T-helper 17 cell (primary cell): ENCODE measurements at places on chromosomes 3 and 15.

DNA sequence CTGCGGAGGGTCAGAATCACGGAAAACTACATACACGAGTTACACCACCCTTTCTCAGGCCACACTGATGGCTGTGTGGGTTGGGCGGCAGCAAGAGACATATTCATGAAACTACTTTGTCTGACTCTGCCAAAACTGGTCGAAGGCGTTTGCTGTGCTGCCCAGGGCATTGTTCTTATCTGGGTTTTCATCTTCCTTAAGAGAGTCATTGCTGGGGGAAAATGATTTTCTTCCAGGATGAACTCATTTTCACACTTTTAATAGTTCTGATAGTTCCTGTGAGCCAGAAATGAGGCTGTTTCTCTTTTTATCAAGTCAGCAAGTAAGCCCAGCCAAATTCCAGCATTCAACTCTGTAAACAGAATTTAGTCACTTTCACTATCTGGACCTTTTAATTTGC is 47.6 kb downstream of the TRIM71 start:
- DNase-seq: no peak

- no peak for DNase-seq
Measured at GRCh38 chr15:80456517-80457492, 52.6 kb downstream of the ARNT2 start.

DNA sequence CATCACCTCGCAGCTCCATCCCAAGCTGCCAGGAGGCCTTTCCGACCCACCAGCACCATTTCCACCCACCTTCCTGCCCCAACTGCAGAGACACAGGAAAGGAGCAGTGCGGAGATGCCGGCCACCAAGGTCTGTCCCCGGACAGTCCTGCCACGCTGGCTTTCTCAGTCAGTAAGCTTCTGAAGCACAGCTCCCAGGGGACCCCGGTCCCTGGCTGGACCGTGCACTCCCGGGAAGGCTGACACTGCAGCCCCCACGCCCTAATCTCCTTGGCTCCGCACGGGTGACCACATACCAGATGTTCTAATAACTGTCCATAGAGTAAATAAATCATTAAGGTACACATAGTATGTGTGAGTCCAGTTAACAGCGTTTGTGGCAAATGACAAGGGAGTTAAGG is 73.5 kb downstream of the VGLL4 start:
- no peak for DNase-seq

DNA sequence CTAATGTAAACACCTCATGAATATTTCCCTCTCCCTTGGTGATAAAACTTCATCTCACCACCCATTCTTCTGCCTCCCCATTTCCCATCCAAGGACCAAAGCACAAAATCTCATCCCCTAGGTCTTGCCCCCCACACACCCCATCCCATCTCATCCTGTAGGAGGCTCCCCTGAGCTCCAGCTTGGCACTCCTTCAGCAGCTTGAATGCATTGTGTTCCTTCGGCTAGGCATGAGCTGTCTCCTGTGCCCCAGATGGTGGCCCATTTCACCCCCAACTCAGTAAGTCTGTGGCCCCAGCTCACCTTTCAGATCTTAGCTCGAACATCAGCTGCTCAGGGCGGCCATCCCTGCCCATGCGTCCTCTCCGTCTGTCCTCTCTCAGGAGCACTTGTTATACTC is 203.6 kb upstream of the NR2F2 start:
- DNase-seq: no peak

DNA sequence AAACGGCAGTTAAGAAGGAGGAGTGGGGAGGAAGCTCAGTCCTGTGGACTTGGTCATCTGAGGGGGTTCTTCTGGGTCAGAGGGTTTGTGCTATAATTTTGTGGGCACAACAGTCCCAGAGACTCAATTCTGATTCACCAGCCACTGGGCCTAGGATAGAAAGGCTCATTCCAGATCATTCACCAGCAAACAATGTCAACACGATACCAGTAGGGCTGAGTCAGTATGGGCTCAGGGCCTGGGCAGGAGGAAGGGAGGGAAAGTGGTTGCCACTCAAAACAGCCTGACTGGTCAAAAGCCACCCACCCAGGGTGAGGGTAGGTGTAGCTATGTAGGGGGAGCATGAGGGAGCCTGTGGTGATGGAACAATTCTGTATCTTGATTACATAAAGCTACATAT is 86.9 kb upstream of the MEX3B start:
- DNase-seq: no peak

DNA sequence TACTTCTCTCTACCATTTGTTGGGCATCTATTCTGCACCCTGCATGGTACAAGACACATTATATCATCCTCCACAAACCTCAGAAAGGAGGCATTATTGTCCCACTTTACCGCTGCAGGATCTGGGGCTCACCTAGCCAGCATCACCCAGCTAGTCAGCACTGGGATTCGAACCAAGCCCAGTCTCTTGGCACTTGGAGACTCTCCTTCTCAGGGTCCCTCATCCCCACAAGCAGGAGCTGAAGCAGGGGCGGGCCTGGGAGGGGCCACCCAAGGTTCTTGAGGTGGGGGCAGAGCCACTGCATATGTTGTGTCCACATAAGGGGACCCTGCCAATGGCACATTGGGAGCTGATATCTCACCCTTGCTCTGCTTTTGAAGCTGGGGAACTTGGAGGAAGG is 41.3 kb downstream of the SLC6A1 start:
- no peak for DNase-seq

DNA sequence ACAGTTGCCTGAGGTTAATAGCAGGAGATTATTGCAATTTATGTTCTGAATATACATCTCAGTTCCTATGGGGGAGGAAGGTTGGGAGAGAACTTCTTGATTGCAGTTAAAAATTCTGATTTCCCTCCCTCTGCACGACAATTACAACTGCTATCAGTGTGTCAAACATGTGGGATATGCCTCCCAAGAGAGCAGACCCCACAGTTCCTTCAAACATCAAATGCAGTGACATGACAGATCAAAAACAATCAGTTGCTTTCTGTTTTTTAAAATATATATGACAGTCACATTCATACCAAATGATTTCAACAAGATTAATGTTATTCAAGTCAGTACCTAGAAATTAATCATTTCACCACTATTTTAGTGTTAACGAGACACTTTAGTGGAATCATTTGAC is 639.0 kb downstream of the EDEM1 start:
- DNase-seq: no peak

GRCh38 chr3:96755519-96755918 is 58.9 kb upstream of the EPHA6 start:
- DNase-seq: no peak

DNA sequence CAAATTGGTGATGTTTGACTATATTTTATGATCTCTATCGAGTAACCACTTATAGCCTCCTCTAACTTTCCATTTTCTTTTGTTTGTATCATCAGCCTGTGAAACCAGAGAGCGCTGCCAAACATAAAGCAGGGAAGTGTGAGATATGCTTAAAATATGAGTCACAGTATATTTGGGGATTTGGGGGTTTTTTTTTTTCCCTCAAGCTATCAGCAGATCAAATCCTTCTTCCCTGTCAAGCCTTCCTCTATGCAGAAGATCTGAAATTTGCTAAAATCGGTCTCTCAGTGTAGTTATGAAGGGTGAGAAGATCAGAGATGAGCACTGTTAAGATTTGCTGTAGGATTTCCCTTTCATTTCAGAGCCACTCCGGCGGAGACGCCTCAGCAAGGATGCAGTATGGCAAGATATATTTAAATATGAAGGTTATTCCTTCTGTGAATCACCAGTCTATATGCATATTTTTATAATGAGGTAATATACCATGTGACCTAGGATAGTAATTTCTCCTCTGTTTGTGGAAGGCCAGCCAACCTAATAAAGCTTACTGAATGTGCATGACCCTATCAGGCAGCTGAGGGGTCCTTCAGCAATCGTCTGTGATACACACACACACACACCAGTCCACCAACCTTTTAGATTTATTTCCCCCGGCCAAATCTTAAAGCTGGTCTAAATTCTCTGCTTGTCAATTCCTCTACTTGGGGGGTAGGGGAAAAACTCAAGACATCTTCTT is 474.1 kb downstream of the FOXP1 start:
- no peak for DNase-seq

- no peak for DNase-seq
Measured at GRCh38 chr3:101182734-101183133, 137.6 kb downstream of the IMPG2 start.

GRCh38 chr15:68786753-68787152 is 33.9 kb downstream of the ANP32A start:
- no peak for DNase-seq

DNA sequence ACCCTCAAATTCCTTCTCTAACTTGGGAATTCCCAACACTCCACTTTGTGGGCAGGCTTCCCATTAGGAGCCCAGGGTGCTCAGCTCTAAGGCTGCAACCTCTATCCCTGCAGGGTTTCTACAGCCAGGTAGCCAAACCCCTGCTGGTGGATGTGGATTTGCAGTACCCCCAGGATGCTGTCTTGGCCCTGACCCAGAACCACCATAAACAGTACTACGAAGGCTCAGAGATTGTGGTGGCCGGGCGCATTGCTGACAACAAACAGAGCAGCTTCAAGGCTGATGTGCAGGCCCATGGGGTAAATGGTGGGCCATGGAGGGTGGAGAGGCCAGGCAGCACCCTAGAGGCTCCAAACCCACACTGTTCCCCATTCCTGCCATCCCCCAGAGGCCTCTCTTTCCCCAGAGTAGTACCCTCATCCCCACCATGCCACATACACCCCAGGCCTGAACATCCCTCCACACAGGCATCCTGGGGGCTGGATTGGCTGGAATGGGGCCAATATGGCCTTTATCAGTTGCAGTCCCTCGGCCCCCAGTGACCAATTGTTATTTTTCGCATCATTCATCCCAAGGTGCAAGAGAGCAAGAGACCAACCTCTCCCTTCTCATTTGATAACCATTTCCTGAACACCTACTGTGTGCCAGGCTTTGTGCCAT is 7.7 kb downstream of the ITIH1 start:
- DNase-seq: no peak

GRCh38 chr3:9862391-9863057 is 17.5 kb downstream of the CIDEC start:
- DNase-seq: no peak

DNA sequence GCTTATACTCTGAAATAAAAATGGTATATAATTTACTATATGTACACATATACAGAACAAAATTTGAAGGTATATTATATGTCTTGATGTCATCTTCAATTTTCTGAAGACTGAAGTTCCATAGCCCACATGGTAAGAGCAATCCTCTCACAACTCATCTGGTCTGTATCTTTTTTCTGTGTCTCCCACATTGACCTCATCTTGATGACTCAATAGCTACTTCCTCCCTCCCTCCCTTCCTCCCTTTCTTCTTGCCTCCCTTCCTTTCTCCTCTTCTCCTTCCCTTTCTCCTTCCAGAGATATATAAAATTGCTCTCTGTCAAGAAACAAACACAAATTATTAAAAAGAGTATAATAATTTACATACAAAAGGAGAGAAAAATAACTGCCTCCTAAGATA is 268.5 kb downstream of the SQOR start:
- no peak for DNase-seq

- no peak for DNase-seq
Measured at GRCh38 chr3:11671648-11672100, 28.0 kb upstream of the VGLL4 start.

DNA sequence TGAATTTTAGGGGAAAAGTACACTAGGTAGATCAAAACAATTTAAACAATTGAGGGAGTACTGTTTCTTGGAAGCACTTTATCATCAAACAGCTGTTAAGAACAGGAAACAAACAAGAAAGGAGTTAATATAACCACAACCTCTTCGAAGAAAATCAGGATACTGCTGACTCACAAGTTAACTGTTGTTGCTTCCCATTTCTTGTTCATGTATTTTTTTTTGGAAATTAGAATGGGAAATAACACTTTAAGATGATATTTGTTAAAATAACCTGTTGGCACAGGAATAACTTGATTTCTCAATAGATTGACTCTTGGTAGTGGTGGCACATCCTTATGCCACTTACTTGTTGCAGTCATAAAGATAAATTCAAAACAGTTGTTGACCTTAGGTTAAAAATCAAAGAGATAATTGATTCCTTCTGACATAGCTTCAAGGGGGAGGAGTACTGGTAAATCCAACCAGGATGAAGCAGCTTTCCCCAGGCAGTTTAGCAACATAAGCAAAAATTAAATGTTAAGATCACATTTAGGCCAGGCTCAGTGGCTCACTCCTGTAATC is 3.3 kb downstream of the BNIP2 start:
- no peak for DNase-seq

DNA sequence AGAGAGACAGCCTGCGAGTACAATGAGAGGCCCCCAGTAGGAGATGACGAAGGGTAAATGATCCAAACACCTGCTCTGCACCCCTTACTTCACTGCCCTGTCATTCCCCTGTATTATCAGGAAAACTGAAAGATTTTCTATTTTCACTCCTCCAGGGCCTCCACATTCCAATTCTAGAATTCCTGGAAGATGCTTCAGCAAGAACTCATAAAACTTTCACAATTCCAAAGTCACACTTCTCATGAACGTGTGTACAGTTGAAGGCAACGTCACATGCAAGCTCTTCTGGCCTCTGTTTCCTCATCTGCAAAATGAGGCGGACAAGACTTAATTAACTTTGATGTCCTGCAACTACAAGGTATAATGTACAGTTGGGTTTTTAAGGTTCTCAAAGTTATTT is 62.8 kb upstream of the SPATA12 start:
- DNase-seq: no peak

DNA sequence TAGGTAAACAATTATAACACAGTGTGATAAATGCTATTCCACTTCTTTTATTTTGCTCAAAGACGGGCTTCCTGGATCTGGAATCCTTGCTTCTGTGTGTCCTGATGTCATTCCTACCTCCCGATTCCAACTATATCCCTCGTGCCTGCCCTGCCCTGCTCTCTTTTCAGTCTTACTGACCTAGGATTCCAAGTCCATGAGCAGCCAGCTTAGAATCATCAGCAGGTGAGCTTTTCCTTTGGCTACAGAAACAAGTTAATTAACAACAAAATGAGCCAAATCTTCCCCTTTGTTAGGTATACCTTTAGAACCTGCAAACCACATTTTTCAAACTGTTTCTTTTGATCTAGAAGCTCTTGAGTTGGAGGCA is 21.9 kb upstream of the KPNA1 start:
- DNase-seq: no peak

DNA sequence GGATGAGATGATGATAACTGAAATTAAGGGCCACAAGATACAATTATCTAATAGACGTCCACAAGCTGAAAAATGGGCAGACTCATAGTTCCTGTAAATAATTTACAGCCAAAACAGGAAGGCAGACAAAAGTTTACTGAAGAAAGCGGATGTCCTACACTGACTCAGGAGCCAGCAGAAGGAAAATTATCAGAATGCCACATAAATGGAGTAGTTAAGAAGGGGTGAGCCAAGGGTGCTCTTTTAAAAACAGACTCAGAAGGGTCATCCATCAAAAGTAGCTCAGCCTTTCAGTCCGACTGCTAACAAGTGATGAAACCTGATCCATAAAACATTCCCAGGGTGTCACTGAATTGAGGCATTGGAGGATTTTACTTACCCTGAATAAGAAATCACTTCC is 39.8 kb downstream of the TUSC7 start:
- DNase-seq: no peak

DNA sequence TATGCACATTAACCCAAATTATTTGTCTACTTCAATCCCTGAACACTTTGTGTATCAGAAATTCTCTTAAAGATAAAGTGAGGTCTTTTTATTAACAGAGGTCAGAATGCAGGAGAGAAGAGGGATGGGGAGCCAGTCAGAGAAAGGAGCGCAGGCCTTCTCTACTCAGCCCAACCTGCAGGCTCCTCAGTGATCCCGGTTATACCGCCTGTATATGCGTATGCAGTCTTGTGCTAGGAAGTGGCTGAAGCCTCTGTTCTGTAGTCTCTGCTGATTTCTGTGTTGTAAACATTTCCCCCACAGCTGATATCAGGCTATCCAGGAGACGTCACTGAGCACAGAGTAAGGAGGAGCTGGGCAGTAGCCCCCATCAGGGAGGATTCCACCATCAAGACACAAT is 57.9 kb downstream of the ABHD5 start:
- DNase-seq: no peak
